Retina (tissue), 1 donor: ENCODE measurements at places on chromosomes 3 and 15.

DNA sequence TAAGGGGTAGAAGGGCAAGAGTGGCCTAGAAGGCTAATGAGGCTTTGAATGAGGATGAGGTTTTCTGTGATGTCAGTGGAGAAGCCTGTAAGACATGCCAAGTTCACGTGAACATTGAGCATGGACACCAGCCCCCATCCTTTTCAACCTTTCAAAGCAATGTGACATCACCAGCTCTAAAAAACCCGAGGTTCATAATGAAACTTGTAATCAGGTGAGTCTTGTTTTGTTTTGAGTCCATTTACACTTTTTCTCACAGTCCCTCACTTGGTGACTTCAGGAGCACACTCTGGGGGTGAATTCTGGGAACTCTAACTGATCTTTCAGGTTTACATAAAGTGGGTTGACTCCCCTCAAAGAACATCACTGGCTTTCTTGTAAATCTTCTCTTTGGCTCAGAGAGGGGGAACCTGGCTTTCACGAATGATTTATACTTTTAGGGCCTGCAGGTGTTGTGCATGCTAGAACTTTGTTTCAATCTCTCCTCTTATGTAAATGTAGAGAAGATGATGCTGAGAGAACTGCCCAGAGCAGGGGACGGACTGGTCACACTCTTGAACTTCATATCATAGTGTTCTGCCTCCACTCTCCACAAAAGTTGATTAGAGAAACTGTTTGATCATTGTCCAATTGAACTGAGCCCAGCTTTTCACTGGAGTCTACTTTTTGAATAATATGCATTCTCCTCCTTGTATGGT lies 224.7 kb upstream of the SATB1 start:
- DNase-seq, result no peak

- DNase-seq, result no peak
Measured at GRCh38 chr3:134048278-134048996, 18.7 kb upstream of the SLCO2A1 start.

DNA sequence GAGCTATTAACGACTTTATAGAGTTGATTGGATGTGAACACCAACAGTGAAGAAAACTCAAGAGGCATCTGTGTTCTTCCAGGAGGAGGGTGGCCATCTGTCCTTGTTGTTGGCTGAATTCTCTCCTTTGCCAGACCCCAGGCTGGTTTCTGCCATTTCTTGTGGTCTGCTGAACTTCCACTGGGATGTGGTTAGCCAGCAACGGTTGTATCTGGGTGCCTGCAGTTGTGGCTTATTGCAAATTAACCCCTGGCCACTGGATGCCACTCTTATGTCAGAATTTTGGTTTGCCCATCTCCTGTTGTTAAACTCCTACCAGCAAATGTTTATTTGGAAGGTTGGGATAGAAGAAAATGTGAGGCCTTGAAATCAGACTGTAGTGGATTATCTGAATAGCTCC lies 163.6 kb upstream of the TBC1D5 start:
- DNase-seq, result no peak

- DNase-seq, result no peak
Measured at GRCh38 chr15:73298522-73299245, 70.1 kb downstream of the HCN4 start.

GRCh38 chr15:57114070-57114469 lies 195.6 kb downstream of the TCF12 start:
- DNase-seq, result no peak

GRCh38 chr15:97012986-97013385 lies 682.5 kb downstream of the NR2F2 start:
- DNase-seq, result no peak

DNA sequence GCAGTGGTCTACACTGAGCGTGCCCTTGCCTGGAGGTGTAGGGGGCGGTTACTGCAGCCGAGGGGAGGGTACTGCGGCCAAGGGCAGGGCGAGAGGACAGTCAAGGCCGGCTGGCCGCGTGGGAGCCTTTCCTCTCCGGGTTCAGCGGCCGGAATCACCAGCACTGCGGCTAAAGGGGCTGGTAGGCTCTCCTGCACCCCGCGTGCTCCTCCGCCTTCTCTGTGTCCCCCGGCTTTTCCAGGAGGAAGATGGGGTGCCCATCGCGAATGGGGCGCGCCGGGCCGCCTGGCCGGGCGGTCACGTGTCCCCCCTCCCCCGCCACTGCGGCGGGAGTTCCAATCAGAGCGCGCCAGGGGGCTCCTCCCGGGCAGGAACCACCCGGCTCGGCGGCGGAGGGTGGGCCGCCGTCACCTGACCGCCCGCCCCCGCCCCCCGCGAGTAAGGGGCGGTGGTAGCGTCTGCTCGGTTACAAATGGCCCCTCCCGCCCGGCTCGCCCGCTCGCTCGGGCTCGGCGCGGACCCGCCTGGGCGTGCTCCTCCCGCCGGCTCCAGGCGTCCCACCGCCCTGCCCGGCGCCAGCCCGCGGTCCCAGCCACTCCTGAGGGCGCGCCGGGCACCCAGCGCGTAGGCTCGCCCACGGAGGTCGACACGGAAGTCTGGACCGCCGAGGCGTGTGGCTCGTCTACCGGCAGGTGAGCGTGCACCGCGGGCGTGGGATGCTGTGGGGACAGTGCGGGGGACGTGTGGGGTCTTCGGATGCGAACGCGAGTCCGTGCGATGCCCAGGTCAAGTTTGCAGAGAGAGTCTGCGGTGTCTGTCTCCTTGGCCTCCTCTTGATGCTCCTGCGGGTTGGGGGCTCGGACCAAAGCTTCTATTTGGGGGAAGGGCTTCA lies 242.6 kb upstream of the TOPAZ1 start:
- peak; percentile 86 for DNase-seq

DNA sequence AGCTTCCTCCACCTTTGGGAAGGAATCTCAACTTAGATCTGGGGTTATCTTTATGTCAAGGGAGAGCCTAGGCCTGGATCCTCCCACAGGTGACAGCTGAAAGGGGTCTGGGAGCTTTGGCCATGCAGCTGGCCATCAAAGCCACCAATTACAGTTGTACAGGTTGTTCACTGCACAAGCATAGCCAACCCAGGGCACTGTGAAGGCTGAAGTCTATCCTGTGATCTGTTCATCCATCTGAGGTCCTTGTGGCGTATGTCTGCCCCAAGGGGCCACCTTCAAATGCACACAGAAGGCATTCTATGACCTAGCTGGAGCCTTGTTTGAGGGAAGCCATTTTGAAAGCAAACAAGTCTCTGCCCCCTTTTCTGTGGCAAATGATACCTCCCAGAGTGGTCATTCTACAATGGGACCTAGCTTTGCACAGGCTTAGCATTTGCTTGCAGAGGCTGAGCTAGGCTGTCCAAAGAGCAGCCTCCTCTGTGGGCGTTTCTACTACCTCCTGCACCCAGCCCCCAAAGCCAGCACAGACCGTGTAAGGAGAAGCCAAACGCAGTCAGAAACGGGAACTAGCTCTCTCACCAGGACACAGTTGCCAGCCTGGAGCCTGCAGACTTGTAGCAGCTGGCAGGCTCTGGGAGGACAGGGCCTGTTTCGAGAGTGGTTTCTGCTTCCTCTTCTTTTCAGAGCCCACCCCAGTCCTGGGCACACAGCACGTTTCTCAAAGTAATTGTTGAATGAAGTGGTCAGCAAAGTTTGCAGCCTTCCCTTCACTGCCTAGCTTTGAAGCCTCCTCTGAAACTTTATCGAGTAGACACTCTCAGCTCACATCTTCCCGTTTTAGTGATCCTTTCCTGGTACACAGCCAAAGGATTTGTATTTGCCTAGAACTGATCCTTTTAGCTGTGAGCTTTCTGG lies 157.3 kb upstream of the SMAD3 start:
- no peak for DNase-seq

- no peak for DNase-seq
Measured at GRCh38 chr3:137438561-137438960, 325.6 kb upstream of the SOX14 start.

- DNase-seq, result no peak
Measured at GRCh38 chr15:68733666-68734065, 87.0 kb downstream of the ANP32A start.

DNA sequence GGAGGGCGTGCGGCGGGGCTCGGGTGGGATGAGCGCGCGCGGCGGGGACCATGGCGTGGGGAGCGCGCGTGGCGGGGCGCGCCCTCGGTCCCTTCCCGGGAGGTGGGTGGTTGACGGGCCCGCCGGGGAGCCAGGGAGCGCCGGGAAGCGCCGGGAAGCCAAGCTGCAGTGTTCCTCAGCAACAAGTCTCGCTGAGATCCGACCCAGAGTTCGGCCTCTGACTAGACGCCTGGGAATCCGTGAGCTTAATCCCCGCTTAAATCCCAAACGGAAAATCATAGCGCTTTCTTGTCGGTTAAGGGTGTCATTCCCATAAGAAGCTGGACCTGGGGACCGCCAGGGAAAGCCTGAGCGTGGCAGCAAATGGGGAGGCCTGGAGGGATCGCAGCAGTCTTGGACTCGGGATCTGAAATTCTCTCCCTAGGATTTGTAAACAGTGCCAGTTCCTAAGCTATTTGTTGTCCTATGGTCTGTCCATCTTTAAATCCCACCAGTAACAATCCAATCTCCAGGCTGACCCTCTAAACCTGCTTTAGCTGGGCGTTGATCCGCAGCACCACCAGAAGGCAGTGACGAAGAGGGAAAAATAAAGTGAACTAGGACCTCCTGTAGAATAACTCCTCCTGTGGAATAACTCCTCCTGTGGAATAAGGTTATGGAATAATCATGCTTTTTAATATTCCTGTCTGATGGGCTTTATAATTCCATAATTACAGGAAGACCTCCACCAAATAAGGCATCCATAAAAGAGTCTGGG lies 570 bp upstream of the NEDD4 start:
- DNase-seq, result peak; percentile 83

DNA sequence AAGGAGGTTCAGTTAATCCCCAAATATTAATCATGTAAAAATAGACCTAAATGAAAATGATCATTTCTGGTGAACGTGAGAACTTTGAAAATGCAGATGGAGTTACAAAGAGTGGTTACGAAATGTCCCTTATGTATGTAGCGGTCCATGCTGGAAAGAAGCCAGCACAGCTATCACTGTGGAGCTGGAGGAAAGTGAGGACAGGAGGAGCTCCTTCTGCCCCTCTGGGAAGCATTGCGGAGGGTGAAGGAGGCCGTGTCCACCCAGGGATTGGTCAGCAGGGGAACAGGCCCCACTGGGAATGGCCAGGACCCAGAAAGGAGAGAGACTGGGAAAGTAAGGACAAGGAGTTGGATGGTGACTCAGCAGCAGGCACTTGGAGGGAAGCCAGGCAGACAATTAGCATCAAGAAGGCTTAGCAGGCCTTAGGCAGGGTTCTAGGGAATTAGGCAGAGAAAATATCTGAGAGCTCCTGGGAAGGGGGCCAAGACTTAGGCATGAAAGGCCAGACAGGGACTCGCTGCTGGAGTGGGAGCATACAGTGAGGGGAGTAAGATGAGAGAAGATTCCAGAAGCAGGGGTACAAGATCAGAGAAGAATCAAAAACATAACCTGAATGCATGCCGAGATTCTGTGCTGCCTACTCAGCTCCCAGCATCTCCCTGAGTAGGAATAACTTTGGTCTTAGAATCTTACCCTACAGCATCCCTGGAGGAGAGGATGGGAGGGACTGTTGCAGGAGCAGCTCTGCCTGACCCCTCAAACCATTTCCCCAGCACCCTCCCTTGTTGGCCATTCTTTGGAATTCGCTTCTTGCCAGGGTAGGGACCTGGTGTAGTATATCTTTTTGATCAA lies 171.0 kb upstream of the UMPS start:
- DNase-seq, result peak; percentile 21

GRCh38 chr3:96106701-96107100 lies 707.7 kb upstream of the EPHA6 start:
- no peak for DNase-seq

- no peak for DNase-seq
Measured at GRCh38 chr3:195868336-195868865, 40.0 kb downstream of the TNK2 start.

DNA sequence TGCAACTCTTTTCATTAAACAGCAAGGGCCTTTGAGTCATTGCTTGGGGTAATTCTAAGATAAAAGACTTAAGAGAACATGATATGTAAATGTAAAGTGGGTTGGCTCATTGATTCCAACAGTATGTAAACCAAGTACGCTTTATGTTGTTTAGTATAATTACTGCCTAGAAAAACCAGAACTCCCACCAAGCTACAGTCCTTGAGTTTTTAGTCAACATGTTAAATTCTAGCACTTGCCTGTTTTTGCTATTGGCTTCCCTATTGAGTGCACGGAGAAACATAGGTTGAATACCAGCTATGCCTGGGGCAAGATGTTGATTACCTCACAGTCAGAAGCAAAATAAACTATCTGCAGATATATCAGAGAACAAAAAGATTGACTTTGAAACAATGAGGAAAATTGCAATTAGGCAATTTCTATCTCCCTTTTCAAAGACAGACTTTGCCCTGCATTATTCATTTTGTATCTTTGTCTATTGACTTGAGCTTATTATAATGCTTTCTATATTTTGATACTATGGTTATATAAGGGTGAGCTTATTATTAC lies 179.3 kb downstream of the ZPLD1 start:
- no peak for DNase-seq

GRCh38 chr15:34754171-34754601 lies 612 bp downstream of the GJD2 start:
- DNase-seq, result peak; percentile 71

DNA sequence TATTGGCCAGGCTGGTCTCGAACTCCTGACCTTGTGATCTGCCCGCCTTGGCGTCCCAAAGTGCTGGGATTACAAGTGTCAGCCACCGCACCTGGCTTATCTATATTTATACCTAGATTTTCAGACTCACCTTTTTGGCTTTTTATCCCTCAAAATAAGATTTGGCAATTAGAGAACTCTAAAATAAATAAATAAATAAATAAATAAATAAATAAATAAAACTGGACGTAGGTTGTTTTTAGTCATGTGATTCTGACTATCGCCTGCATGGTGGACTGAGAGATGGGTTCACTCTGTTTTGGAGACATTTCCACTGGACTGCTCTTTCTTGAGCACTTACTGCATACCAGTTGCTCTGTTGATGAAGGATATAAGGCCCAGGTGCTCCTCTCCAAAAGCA lies 46.2 kb upstream of the AKAP13 start:
- no peak for DNase-seq

DNA sequence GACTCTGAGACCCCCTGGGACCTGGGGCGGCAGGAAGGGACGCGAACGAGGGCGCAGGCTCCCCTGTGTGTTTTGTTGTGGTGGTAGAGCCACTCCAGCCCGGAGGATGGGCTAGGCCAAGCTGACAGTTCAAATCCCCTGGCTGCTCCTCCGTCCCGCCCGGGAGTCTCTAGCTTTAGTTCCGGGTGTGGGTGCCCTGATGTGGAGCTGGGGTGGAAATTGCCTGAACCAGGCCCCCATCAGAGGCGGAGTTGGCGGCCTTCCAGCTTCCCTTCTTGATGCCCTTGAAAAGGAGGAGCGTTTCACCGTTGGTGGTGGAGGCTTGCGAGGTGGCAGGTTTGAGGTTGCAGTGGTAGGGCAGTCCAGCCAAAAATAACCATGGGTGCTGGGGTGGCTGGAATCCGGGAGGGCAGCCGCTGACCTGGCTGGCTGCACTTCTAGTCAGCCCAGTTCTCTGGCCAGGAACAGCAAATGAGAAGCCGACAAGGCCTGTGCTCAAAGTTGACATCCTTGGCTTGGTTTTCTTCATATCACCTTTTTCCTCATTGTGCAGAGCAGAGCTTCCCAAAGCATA lies 817 bp downstream of the CLK3 start:
- no peak for DNase-seq
